G401 (cell line): ENCODE measurements at places on chromosomes 2 and 18. TPM values are rescaled to one million over a fixed set of nuclear protein-coding genes. Genes with fewer than 3 reads are reported as not detected.
A peak's percentile ranks its signal among the peaks of the same experiment; 100 is the strongest.

DNA sequence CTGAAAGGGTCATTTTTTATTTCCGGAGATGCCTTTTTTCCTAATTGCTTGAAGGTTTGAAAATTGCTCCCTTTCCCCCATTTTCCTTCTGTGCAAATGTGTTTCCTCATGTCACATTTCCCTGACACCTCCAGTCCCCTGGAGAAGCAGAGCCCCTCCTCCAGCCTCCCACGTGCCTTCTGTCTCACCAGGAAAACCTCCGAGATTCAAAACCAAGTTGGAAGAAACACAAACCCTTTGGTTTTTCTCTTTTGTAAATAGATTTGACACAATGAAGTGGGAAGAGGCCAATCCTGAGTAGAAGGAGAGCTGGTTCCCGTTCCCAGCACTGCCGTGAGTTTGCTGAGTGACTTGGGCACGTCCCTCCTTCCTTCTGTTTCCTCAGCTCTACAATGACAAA, 125.4 kb upstream of the MYCN start:
- no peak for DNase-seq

DNA sequence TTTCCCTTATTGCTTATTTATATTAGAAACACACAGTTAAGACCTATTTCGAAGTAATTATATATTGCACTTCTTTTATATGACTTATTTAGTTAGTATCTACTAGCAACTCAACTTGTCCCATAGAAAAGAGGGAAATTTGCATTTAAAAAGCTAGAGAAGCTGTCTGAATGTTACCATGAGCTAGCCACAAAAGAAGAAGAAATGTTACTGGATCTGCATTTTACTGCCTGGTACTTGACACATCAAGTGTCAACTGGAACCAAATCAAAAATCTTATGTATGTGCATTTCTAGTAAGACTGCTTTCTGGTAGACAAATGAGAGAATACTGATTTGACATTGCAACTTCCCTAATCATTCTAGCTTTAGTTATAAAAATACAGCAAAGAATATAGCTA, 424.6 kb upstream of the VRK2 start:
- DNase-seq, result no peak

DNA sequence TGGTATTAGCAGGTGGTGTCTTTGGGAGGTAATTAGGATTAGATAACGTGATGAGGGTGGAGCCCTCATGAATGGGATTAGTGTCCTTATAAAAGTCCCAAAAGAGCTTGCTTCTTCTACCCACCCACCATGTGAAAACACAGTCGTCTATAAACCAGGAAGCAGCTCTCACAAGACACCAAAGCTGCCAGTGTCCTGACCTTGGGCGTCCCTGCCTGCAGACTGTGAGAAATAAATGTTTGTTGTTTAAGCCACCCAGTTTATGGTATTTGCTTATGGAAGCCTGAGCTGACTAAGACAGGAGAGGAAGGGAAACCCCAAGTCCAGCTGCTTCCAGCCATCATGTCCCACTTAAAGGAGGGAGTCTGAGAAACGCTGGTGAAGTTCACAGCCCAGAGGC, 13.6 kb downstream of the ADI1 start:
- DNase-seq, result no peak

DNA sequence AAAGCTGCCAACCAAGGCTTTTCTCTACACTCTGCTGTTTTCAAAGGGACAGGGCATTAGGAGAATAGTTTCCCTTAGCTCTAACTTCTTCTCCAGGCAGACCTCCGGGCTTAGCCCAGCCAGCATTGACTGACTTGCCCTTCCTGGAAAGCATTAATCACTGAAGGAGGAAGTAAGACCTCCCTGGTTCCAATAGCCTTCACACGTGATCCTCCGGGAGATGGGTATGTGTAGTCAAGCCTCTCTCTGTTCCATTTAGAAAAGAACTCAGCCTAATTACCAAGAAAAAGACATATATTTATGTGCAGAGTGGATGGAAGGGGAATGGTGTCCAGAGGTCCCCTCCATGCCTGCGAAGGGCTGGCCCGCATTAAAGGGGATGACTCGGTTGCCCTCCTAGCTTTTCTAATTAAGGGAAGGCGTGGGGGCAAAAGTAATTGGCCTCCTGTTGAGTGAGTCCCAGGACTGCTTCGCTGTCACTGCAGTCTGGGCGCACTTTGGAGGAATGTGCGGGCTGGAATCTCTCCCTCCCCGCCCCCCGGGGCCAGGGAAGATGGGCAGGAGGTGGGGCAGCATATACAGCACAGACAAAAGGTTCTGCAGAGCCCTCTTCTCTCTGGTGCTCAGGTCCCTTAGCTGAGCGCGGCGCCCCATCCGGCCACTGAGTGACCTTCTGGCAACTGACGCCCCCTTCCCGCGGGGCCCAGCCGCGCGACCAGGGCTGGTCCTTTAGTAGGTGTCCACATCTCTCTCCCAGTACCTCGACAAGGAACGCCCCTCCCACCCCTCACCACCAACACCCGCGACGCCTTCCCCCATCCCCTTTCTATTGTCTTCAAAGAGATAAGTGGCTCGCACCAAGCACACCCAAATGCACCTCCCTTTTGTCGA, 686.0 kb downstream of the NRXN1 start:
- DNase-seq, result peak; percentile 41

GRCh38 chr2:238464389-238464788, 37.7 kb downstream of the ASB1 start:
- no peak for DNase-seq

NDC80 gene
- total RNA-seq, result 28.9 and 46.7 TPM in 2 replicates

BCL11A gene
- 0.54 TPM in 1 of 2 replicates, not detected in the other for total RNA-seq
